Hematopoietic multipotent progenitor cell treated with erythropoietin and hydrocortisone succinate and interleukin-3 and kit ligand, for 6 days (in vitro differentiated cells): ENCODE measurements at places on chromosomes 11 and 22.

DNA sequence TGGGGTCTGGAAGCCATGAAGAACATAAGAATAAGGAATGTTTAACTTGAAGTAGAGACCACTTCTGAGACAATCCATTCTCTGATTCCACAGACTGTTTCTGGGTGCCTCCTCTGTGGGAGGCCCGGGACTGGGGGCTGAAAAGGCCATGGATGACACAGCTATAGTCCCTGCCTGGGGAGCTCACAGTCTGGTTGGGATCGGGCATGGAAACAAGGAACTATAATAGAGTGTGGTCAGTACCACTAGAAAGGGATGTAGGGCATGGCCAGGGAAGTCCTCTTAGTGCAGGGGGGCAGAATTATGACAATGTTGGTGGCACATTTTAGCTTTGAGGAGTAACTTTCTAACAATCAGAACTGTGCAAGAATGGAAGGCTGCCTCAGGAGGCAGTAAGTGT lies 9.2 kb upstream of the KCNE3 start:
- no peak for DNase-seq

DNA sequence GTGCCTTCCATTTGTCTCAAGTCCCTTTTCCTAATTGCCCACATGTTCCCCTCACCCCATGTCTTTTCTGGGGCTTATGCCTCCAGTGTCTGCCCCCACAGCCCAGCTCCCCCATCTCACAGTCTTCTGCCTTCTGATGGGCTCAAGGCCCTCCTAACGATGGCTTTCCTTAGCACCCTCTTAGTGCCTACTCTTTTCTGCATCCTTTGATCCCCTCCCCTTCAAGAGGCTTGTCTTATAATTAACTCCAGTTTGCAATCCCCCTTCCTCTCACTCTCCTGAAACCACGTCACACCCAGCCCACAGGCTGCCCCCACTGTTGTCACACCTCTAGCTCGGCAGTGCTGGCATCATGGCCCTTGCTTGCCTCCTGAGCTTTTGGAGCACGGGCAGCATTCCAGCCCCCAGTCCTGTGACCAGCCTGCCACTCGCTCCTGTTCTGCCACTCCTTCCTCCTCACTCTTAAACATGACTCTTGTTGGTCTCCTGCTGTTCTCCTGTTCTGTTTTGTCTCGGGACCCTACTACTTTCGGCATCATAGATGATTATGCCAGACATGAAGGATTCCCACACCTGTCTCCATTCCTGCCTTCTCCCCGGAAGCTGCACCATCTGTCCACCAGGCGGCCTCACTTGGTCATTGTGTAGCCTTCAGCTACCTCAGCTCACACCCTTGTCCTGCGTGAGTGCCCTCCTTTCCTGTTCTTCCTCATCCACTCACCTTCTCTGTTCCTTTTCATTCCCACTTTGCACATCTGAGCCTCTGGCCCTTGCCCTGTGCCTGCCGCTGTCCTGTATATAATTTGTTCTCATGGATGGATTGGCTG lies 26.1 kb downstream of the UBE2L3 start:
- DNase-seq: no peak

DNA sequence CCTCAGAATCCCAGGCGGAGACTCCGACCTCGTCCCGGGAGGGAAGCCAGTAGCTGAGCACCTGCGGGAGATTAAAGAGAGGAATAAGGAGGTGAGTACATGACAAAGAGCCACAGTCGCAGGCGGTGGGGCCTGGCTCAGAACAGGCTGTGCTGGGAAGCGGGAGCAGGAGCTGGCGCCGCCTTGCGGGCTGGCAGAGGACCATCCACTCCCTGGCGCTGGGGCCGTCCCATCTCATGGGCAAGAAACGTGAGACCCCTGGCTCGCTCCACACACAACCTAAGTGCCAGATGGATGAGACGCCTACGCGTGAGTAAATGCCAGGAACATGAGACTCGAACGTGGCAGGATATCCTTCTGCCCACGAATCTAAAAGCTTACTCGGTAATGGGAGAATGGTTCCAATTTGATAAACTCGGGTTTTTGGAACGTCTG lies 6.3 kb downstream of the CEND1 start:
- peak; percentile 82 for DNase-seq

GRCh38 chr11:33214767-33215166 lies 42.4 kb upstream of the HIPK3 start:
- no peak for DNase-seq

- DNase-seq: no peak
Observed at GRCh38 chr11:75813622-75814039, 1.4 kb upstream of the UVRAG start.

DNA sequence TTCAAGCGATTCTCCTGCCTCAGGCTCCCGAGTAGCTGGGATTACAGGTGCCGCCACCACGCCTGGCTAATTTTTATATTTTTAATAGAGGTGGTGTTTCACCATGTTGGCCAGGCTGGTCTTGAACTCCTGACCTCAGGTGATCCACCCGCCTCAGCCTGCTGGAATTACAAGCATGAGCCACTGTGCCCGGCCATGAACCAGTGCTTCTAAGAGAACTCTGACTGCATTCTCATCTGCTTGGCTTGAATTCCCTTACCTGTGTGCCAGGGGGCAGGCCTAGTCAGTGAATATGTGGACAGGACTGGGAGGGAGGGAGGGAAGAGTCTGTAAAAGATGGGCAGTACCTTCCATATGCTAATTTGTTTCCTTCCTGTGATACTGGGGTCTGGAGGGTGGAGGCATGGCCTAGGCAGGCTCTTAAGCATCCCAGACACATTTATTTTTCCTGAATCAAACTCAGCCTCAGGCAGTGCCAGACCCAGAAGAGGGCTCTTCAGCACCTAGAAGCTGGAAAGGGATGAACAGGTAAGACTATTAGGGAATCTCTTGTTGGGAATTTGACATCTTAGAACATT lies 6.6 kb downstream of the RPS25 start:
- no peak for DNase-seq

GRCh38 chr11:32385998-32386397 lies 49.3 kb downstream of the WT1 start:
- peak; percentile 74 for DNase-seq

- no peak for DNase-seq
Observed at GRCh38 chr22:24430431-24431308, 3.3 kb downstream of the ADORA2A start.

DNA sequence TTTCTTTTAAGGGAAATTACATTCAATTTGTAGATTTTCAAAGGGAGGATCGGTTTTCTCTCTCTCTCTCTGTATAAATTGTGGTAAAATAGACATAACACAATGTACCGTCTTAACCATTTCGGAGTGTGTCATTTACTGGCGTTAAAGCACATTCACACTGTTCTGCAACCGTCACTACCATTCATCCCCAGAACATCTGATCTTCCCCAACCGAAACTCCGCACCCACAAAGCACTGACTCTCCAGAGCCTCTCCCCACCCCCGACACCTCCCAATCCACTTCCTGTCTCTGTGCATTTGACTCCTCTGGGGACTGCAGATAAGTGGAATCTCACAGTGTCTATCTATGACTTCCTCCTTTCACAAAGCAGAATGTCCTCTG lies 15.9 kb upstream of the GRAMD4 start:
- DNase-seq: peak; percentile 99

DNA sequence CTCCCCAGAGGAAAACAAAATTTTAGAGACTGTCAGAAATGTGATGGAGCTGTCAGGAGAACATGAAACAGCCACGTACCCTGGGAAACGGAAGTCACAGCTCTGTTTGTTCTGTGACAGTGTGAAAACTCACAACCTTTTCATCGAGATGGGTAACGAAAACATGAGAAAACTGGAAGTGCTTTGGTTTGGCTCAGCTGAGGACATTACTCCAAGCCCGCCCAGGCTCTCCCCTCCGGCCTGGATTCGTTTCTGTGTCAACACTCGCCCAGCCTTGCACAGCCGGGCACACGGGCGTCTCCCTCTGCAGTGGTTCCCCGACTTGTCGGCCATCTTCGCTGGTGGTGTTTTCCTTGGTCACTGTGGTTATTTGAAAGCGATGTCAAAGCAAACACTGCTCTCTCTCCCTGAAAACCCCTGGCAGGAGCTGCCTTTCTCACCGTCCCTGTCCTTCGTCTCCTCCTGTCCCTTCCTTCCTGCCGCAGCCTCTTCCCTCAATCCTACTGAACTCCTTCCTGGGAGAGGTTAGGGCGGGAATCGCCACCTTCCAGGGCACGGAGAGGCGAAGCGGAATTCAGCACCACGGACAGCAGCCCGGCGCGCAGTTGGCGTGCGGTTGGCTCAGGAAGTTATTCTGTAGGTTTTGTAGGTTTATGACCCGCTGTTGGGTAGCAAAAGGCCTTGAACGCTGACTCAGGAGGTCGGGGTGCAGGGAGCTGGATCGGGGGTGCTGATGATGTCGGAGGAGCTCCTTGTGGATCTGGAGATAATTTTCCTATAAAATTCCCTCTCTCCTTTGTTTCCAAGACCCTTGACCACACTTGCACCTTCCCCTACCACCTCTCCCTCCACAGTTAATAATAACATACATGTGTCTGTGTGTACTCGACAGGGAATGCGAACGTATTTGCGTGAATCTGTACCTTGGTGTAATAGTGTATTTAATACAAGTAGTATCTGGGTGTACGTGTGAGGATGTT lies 13.1 kb upstream of the RPS19BP1 start:
- peak; percentile 78 for DNase-seq

DNA sequence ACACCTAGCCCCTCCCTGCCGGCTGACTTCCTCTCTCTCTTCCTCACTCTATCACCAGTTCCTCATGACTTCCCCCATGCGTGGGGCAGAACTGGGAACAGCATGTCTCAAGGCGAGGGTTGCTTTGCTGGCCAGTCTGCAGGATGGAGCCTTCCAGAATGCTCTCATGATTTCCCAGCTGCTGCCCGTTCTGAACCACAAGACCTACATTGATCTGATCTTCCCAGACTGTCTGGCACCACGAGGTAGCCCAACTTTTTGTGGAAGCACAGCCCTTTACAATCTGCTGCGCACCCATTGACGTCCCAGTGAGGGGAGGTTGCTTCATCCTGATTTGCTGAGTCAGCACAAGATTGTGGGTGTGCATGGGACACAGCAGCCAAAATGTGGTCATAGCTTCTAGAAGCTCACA lies 8.6 kb downstream of the TCN2 start:
- DNase-seq: no peak
